ENCODE measurements at places on chromosomes 12 and 14.

DNA sequence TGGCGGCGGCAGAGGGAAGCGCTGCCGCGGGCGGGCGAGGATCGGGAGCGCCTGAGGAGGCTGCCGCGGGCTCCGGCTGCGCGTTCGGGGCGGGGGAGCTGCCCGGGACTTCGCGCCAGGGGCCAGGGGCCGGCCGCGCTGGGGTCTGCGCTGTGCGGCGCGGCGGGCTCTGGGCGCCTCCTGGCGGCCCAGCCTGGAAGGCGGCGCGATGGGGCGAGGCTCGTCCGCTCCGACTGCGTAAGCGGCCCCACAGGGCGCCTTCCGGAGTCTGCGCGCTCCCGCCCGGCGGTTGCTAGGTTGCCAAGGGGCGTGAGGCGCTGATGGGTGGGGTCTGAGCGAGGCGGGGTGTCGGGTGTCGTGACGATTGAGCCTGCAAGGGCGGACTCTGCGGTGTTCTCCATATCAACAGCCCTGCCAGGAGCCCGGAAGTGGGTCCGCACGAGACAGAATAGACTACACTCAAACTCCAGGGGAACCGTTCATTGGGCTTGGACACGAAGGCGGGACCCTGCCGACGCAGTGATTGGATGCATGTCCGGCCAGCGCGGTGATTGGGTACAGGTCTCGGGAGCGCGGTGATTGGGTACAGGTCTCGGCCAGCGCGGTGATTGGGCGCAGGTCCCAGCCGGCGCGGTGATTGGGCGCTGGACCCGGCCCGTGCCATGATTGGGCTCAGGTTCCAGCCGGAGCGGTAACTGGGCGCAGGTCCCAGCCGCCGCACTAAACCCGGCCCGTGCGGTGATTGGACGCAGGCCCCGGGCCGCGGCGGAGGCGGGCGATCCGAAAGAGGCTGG lies at the start of gene TEDC1:
Gene TEDC1 (plus strand): TSS at position 675 of the 794 bp plus-strand sequence. CDS start 130 bp downstream, outside the sequence.
- DNase-seq: peak; percentile 98

GRCh38 chr12:123595729-123596128 lies 6.2 kb upstream of the DDX55 start:
- no peak for DNase-seq

DNA sequence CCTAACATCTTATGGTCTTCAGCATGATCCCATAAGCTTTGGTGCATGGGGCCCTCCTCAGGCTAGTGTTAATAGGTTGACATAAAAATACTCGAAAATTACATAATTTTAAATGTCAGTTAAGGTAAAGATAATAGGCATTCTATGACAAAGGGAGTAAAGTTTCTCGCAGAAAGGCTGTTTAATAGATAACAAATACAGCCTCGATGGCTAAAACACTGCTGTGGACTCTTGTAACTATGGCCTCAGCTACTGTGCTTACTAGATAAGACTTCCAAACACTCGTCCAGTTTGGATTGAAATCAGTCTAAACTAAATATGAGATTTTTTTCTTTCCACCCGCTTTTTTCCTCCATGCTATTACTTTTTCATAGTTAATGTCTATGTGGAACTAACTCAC lies 23.2 kb upstream of the MGST1 start:
- DNase-seq: no peak

DNA sequence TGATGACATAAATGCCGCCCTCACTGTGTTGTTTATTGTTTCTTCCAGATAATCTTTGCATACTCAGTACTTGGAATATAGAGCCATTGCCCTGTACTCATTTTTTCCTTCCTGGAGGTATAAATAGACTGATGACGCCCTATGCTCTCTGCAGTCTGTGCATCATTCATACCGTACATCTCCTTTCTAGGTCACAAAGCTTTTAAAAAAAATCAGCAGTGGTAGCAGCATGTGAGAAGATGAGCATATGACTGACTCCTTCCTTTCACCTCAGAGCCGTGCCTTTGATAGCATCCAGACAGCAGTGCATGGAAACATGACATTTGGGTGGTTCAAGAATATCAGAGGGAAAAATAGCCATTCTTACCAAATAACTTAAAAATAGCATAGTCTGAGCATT lies 77.3 kb downstream of the PDE3A start:
- DNase-seq: no peak

GRCh38 chr14:22305607-22306006 lies 283.4 kb downstream of the DAD1 start:
- DNase-seq: no peak

- no peak for DNase-seq
These were observed 795.4 kb downstream of the TRHDE start for GRCh38 chr12:73067616-73068015.

GRCh38 chr14:94665121-94665520 lies 52.9 kb downstream of the SERPINA3 start:
- DNase-seq: no peak

- DNase-seq: peak; percentile 15
These were observed 48.4 kb upstream of the IFNG-AS1 start for GRCh38 chr12:67940780-67941243.

DNA sequence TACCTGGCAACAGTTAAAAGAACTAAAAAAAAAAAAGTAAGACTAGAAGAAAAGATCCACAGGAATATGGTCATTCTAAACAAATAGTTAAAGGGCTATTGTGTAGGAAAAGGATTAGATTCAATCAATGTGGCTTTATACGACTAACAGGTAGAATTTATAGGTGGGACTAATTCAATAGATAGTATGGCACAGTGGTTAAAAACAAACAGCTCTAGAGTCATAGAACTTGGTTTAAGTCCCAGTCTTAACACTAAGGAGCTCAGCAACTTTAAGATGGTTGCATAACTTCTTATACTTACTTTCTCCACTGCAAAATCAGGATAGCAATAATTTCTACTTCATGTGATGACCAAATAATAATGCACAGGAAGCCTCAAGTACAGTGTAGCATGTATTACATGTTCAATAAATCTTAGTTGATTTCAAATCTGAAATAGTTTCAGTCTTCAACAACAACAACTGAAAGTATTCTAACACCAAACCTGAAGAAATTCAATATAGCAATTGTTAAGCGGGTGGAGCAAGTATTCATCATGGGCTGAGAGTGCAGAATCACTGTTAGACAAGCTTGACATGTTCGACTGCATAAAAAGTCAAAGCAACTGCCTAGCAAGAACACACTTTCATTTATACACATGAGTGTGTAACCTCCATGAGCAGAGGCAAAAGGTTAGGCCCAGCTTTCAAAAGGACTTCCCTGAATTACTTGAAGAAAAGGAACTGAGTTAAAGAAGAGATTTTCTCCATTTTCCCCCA lies 50.4 kb downstream of the ITPR2 start:
- DNase-seq: no peak

DNA sequence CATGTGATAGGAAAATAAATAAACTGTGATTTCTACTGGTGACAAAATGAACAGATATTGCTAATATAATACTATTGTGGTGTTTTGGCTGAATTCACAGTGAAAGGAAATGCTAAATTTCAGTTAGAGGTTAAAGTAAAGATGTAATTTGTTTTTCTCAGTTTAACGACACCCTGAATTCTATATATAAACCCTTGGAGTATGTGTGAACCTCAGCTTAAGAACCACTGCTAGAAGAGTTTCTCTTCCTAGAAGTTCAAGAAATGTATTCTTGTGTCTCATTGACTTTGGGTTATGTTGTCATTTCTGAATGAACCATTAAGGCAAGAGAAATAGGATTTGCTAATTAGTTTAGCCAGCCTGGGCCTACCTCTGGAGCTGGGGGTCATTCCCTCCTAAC lies 8.2 kb downstream of the FBXO34 start:
- DNase-seq: no peak

- DNase-seq: no peak
These were observed 187.1 kb upstream of the CCND2 start for GRCh38 chr12:4086481-4086880.

GRCh38 chr14:104283197-104284106 lies 145.1 kb downstream of the KIF26A start:
- no peak for DNase-seq

DNA sequence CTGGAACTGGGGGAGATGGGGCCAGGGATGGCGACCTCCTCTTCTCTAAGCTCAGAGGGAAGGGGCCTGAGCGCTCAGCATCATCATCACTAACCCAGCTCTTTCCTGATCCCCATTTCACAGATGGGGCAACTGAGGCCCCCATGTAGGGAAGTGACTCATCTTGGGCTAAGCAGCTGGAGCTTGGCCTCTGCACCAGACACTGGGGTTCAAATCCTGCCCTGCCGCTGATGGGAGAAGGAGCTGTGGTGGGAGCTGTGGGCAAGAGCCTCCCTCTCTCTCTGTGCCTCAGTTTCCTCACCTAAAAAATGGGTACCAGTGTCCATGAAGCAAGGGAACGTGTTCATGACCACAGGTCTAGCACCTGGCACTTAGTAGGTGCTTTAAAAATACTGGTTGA lies 2.6 kb upstream of the TRPV4 start:
- no peak for DNase-seq

GRCh38 chr14:69059658-69060623 lies 80.8 kb upstream of the ACTN1 start:
- DNase-seq: peak; percentile 98

DNA sequence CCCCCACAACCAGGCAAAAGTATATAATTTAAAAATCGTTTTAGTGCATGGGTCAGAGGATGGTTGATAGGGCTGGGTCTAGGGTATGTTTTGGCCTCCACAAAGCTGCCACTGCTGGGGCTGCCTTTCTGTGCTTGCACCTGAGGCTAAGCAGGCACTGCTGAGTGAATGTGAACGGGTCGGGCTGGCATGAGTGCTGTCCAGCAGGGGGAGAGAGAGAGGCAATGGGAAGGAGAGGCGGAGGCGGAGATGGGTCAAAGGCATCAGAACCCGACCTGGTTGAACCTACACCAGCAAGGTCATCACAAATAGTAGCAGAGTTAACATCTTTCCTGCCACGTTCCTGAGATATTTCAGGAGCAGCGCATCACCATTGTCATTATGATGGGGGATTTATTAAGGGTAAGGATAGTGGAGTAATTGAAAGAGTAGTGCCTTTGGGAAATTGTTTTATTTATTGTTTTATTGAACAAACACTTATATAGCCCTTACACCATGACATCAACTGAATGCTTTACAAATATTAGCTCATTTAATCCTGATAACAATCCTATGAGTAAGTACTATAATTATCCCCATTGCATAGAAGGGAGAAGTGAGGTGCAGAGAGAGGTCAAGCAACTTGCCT lies 5.8 kb upstream of the NRXN3 start:
- peak; percentile 21 for DNase-seq

DNA sequence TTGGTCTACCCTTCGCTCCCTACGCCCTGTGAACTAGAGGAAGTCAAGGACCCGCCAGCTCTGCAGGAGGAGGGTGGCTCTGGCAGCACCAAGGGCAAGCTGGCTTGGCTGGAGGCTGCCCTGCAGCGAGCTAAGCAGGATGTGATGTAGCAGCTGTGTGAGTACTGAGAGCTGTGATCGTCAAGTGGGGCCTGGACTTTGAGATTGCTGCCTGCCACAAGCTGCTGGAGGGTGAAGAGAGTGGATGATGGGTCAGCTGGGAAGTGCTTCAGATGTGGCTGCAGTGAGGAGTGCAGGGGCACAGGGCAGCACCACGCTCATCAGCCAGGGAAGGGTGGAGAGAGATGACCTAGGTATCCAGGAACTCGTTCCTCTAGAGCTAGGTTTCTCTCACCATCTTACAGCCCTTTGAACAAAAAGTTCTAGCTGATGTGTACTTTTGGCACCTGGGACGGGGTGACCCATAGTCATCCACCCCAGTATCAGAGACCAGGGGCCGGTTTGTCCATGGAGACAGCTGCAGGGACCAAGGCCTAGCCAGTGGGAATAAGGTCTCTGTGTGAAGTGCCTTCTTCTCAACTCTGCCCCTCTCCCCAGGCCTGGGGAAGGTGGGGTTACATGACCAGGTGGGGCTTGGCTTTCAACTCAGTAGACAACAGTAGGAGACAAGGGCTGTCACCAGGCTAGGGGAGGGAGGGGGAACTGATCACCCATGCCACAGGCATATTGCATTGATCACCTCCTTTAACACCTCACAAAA lies 3.2 kb downstream of the KRT86 start:
- no peak for DNase-seq

DNA sequence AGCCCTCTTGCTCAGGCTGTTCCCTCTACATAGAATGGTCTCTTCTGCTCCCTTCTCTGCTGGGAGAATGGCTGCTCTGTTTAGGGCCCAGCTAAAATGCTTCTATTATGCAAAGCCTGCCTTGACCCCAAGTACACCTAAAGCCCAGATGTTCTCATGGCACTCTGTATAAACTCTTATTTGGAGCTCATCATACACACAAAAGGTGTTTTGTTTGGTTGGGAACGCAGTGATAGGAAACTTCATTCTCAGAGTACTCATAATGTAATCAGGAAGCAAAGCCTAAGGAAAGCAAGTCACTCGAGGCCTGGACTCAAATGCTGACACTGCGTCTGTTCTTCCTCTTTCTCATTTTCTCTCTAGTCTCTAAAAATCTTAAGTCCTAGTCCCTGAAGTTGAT lies 38.2 kb upstream of the SYCP3 start:
- DNase-seq: no peak

DNA sequence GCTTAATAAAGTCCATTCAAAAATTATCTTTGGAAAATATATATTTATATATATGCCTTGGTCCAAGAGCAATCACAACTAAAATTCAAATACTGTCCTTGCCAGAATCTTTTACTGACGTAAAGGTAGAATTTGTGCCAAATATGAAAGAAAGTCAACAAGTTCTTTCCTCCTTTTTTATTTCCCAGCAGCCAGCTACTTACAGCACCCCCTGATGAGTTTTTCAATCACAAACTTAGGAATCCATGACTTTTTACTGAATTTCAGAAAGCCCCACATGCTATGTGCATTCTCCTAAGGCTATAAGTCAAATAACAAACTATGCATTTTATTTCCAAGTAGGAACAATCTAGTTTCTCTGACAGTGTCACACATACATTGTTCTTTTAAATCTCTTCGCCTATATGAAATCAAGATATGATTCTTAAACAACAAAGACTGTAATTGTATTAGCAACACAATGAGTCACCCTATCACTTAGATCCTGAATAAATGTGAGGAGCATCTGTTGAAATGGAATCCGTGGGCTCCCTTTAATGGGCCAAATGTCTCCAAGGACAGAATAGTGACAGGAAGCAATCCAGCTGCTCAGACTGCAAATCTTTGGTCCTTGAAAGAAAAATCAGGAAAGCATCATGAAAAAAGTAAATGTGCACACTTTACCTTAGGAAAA lies 271.4 kb downstream of the DUSP6 start:
- DNase-seq: no peak

- DNase-seq: no peak
These were observed 59.9 kb downstream of the STXBP6 start for GRCh38 chr14:24990050-24990449.

DNA sequence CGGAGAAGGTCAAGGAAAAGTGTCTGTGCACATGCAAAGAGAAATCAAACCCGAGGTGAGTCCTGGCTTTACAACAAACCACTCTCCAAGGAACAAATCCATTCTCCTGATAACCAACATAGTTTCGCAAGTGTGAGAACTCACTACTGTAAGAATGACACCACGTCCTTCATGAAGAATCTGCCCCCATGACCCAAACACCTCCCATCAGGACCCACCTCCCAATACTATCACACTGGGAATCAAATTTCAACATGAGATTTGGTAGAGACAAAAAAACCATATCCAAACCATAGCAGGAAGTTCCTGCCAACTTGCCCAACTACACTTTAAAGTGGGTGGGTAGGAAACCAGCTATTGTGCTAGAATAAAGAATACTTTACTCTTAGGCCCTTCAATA lies 2.4 kb upstream of the ERC1 start:
- DNase-seq: no peak

GRCh38 chr12:63816031-63816430 lies 28.5 kb upstream of the SRGAP1 start:
- DNase-seq: no peak
